ENCODE measurements at places on chromosomes 13 and 19.

GRCh38 chr13:77298426-77298825, 28.5 kb downstream of the MYCBP2 start:
- peak; percentile 19 for DNase-seq

GRCh38 chr13:72782717-72783116, 784 bp downstream of the PIBF1 start:
- DNase-seq, result peak; percentile 6

DNA sequence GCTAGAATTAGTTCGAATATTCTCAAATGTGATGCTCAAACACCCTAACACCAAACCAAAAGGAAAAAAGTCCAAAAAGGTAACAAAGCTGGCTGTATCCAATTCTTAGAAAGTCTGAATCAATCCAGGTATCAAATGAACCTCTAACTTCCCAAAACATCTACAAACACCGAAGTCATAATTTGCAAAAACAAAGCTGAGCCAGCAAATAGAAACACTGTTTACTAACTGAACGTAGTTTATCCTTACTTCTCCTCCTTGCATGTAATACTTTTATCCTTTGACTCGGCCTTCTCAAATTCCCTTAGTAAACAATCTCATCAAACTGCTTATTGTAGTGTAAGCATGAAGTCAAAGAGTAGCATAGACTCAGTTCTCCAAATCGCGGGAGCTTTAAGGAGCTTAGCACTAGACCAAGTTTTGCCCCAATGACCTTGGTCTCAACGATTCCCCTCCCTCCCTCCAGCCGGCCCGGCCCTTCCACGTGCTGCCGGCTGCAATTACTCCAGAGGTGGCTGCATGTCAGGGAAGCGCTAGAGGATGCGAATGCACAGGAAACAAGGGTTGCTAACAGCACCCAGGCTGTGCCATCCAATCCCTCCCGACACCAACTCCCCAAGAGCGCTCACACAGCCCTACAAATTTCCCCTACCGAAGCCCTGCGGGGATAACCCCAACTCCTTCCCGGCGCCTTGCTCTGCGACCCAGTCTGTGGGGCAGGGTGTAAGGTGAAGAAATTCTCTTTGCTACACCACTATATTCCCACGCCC, 693 bp downstream of the XPO4 start:
- DNase-seq, result peak; percentile 25

- DNase-seq, result no peak
Measured at GRCh38 chr19:47540748-47541147, 25.9 kb upstream of the NAPA start.

GRCh38 chr13:20997301-20998161, 63.9 kb downstream of the LATS2 start:
- DNase-seq, result no peak

- DNase-seq, result no peak
Measured at GRCh38 chr13:24627090-24627714, 53.0 kb upstream of the ATP12A start.

DNA sequence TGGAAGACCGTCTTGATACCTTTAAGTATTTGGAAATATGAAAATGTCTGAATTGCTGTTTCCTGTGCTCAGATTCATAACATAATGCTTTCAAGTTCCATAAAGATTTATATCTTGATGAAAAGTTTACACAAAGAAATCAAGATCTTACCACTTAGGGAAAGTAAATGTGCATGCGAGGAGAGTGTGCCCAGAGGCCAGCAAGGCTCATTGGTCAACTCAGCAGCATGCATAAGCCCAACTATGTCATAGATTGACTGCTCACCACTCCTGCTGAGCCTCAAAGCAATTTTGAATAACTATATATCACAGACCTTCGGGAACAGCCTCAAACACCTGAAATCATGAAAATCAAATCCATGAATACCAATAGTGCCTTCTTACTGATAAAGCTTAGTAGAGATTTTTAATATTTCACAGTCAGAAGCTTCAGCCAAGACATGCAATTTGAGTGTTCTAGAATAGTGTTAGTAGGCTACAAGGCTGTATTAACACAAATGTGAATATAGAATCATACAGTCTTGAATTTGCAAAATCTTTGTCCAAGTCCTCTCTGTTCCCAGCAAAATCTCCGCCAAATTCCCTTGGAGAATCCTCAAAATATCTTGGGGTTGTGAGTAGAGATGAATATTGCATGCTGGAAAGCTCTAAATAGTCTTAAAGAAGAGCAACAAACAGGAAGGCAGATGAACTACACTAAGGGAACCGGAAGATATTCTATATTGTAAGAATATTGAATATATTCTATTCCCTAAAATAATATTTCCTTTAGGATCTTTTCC, 124.1 kb downstream of the DCLK1 start:
- no peak for DNase-seq

GRCh38 chr13:114225610-114226009, 9.1 kb upstream of the CDC16 start:
- DNase-seq, result no peak

- no peak for DNase-seq
Measured at GRCh38 chr19:6458695-6459261, 814 bp downstream of the SLC25A23 start.

DNA sequence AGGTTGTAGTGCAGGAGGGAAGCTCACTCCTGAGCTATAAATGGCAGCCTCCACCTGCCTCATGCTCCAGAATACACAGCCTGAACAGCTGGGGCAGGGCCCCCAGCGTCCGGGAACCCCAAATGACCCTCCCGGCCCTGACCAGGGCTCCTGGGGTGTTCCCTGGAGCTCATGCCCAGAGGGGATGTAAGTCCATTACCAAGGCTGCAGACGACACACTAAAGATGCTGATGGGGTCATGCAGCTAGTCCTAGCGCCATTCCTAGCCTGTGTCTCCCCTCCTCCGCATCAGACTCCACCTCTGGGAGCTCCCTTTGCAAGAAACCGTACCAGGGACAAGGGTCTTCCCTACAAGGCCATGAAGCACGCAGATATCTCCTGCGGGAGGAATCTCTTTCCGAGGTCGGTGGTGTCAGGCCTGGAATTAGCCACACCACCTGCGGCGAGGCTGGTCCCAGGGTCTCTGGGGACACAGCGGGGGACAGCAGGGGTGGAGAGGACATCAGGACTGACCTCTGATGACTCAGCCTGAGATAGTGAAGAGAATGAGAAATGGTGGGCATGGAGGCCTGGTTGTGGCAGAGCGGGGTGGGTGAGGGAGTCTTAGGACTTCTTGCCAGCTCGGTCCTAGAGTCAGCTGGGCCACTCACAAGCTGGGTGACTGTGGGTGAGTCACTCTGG, 11.9 kb upstream of the TPM4 start:
- DNase-seq, result no peak

DNA sequence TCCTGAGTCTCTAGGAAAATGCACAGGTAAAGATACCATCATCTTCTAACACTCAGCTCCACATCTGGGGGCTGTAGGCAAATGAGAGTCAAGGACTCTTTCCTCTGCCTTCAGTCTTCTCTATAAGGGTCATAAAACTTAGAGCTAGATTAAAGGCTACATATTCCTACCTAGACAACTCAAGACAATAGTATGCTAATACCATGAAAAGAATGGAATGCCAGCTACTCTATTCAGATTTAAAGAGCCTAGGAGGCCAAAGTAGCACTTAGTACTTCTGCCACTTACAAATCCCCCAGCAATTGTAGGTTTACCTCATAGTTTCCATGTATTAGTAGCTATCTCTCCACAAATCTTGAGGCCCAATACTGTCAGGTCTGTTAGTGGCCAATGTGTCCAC, 453.0 kb downstream of the SLITRK5 start:
- DNase-seq, result no peak

DNA sequence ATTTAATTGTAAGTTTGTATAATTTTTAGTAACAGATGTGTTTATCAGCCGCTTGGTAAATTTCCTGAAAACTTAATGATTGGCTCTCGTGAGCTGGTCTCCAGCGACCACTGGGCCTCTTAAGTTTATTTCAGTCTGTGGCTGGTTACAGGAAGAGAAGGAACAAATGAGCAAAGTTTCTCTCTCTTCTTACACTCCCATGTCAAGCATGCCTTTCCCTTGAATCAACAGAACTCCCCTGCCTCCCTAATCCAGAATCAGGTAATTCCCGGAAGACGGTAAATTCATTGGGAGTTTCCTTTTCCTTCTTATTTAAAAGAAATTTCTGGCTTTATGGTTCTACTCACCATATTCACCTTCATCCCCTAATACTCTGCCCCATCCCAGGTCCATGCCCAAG, 52.5 kb upstream of the POMP start:
- DNase-seq, result no peak

- DNase-seq, result no peak
Measured at GRCh38 chr19:23769691-23770468, 11.2 kb upstream of the ZNF681 start.

GRCh38 chr19:30276011-30276882, 95.9 kb upstream of the ZNF536 start:
- no peak for DNase-seq

DNA sequence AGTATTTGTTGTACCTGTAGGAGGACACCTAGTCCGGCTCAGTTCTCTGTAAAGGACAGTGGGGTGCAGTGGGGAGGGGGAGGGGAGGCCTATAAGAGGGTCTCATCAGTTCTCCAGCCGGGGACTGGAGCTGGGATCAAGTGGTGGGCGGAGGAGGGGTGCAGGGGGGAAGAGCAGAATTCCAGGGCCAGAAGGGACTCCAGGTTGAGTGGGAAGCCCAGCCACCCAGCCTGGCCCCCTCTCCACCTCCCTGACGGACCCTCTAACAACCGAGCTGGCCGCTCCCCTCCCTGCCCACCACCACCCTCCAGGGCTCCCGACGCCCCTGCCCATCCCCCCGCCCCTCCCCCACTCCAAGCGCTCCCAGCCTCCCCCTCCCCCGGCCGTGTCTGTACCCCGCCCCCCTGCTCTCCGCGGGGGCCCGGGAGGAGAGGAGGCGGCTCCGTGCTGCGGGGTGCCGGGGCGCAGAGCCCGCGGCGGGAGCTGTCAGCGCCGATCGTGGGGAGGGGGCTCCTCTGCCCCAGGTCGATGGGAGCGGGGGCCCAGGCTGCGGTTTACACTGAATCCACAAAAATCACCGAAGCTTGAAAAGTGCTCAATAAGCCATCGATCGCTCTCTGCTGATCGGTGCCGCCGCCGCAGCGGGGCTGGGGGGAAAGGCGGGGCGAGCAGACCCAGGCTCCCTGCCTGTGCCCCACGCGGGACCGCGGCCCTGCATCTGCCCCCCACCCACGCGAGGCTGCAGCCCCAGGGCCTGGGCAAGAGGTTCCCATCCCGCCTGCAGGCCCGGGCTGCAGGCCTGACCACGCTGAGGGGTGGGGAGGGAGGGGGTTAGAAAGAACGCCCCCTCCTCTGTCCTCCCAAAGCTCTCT, 34.6 kb upstream of the ONECUT3 start:
- no peak for DNase-seq

GRCh38 chr13:33112766-33113165, 96.5 kb downstream of the KL start:
- no peak for DNase-seq
